Stimulated activated naive CD8-positive, alpha-beta T cell treated with anti-CD3 and anti-CD28 coated beads, Interleukin-15, amount 100 ng/mL, for 72 hours (primary cell): ENCODE measurements at places on chromosomes 7 and 10.

DNA sequence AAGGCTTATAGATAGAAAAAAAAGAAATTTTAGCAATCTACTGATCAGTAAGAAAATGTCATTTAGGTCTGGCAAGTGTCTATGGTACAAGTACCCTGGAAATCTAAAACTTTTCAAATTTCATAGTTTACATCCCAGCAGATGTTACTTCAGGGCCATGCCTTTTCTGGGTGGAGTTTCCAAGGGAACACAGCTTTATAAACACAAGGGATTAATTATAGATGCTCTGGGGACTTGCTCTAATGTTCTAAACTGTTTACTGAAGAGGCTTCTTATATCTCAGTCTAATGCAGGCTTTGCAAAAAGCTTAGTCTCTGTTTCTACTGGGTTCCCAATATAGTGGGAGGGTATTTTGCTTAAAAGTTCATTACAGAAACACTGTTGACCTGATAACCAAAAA, 3.1 kb downstream of the CD36 start:
- no peak for DNase-seq

DNA sequence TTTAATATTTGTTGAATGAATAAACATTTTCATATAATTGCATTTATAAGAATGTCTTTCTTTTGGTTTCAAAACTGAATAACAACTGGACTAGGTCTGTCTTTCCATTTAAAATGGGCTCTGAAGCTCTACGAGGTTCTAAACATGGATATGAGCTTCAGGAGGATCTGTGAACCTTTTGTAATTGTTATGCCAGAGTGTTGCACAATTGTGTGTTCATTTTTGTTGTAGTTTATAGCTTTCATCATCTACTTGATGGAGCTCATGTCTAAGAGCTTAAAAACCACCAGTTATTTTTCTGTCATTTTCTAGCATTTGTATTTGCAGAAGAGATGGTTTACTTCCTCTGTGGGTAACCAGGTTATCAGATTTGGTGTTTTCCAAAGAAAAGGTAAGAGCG, 265.7 kb upstream of the NPY start:
- DNase-seq: no peak

DNA sequence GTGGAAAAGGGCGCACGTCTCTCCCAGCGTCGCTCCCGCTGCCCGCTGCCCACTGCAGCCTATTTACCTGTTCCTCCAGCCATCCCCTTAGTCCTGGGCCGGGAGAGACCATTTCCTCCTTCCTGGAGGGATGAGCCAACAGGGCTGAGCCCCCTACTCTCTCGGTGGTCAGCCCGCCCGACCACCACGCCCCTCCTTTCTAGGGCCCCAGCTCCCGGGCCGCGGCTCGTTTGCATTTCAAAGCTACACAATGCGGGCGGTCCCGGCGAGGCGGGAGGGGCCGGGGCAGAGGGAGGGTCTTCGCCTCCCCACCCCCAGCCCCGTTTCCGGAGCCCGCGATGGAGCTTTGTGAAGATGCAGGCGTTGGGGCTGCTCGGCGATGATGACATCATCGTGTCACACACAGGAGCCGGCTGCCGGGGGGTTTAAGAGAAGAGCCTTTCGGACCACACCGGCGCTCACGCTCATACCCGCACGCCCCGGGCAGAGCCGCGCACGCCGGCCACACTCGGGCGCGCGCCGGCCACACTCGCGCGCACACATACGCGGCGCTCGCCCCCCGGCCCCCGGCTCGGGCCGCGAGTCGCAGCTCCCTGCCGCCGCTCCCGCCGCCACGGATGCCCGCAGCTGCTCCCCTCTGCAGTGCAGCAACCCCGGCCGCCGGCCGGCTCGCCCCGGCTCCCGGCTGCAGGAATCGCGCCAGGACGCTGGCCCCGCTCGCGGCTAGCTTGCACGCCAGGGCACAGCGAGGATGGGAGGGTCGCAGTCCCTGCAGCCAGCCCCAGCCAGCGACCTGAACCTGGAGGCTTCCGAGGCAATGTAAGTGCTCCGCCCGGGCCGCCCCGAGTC, 107.7 kb upstream of the BTBD16 start:
- peak; percentile 15 for DNase-seq

DNA sequence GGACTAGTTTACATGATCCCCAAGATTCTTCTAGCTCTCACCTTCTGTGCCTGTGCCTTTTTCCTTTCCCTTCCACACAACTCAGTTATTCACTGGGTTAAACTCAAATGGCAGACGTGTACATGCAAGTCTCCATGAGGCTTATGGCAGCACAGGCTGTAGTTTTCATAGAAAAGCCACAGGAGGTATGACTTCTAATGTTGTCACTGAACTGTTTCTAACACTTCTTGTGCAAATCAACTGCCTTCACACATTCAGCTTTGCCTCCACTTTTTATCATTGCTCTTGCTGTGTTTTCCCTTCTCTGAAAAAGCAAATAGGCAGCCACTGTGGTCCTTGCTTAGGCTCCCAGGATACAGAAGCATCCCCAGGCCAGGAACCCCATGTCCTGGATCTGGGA, 5.3 kb upstream of the GIMAP5 start:
- DNase-seq: peak; percentile 38

- no peak for DNase-seq
Observed at GRCh38 chr10:74394416-74394969, 243.5 kb downstream of the ADK start.

DNA sequence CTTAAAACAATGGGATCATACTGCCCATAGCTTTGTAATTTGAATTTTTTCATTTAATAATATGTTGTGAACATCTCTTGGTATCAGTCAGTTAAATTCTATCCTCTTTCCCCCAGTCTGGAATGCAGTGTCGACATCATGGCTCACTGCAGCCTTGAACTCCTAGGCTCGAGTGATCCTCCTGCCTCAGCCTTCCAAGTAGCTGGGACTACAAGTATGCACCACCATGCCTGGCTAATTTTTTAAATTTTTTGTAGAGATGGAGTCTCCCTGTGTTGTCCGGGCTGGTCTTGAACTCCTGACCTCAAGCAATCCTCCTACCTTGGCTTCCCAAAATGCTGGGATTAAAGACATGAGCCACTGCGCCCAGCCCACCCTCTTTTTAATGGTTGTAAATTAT, 34.6 kb downstream of the MPLKIP start:
- DNase-seq: no peak

DNA sequence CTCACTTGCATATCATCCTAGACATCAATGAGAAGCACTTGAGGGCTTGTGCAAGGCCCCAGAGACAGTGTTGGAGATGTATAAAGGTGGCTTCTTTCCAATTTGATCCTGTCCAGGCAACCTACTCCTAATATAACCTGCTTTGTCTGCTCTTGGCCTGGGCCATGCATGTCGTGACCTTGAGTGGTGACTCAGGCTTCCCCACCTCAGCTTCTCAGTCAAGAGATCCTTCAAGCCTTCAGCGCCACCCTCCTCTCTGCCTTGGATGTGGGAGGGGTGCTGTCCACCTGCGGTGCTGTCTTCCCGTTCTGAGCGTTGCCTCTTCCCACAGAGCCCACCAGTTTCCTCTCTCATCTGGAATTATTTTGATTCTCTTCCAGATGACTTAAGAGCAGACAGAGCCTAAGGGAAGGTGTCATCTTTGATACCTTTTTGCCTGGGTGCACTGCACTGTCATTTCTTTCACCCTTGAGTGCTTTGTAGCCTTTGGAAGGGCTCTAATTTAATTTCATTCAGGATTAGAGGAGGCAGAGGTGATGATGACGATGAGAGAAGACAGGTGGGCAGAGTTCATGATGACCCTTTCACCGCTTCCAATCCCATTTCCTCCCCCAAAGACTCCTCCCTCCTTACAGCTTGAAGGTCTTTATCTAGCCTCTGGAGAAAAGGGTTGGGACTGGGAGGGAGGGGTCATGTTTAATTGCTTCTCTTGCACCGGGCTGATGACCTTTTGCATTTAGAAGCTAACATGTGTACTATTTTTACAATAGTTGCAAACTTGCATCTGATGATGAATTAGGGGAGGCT, 6.9 kb downstream of the LSMEM1 start:
- no peak for DNase-seq

- no peak for DNase-seq
Observed at GRCh38 chr10:131269776-131270460, 41.6 kb downstream of the TCERG1L start.

DNA sequence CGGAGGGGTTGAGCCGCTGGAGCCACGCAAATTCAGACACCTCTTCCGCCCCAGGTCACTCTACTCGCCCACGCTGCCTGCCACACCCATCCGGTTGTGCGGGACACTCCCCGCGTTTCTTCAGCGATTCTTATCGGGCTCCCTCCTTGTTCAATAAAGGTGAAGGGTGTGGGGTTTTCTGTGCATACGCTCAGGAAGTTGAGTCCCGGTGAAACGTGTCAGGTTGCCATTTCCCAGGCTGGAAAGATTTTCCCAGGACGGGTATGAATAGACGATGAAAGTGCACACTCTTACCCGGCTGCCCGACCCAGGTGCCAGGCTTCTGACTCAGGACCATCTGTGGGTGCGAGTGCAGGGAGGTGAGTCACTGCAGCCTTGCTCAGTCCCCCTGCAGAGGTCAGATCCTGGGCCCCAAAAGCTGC, 22.0 kb downstream of the KLF6 start:
- DNase-seq: no peak

GRCh38 chr7:2929321-2930201, 85.5 kb upstream of the GNA12 start:
- DNase-seq: no peak

DNA sequence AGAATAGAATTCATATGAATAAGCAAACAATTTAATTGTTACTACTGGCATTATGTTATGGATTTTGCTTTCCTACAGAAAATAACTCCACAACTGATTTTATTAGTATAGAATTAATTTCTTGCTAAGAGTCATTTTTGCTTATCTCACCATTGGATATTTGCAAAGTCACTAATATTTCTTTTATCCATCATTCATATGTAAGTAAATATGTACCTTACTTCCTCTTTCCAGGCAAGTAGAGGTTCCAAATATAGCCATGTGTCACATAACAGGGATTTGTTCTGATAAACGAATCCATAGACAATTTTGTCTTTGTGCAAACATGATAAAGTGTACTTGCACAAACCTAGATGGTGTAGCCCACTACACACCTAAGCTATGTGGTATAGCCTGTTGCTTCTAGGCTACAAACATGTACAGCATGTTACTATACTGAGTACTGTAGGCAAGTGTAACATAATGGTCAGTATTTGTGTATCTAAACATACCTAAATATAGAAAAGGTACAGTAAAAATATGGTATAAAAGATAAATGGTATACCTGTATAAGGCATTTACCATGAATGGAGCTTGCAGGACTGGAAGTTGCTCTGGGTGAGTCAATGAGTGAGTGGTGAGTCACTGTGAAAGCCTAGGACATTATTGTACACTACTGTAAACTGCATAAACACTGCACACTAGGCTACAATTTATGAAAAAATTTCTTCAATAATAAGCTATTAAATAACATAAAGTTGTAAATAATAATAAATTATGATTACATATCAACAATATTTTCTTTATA, 18.3 kb downstream of the KLLN start:
- no peak for DNase-seq

GRCh38 chr7:2030475-2031450, 202.0 kb downstream of the MAD1L1 start:
- no peak for DNase-seq

- DNase-seq: no peak
Observed at GRCh38 chr7:121302214-121302745, 26.5 kb upstream of the WNT16 start.

- no peak for DNase-seq
Observed at GRCh38 chr7:33578166-33578565, 327.2 kb upstream of the BMPER start.

DNA sequence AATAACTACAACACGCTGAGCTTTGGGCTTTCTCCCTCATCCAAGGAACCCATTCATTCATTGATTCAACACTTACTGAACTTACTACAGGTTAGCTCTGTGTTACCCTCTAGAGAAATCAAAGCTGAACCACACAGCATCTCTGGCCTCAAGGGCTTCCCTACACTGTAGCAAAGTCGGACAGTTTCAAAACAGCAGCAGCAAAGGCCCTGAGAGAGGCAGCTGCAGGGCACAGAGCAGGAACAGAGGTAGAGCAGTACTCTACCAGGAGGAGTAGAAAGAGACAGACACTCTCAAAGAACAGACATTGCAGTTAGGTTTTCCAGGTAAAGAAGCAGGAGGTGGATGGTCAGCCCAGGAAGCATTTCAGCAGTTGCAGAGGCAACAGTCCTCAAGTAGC, 16.1 kb downstream of the DOCK4 start:
- DNase-seq: no peak

- DNase-seq: peak; percentile 23
Observed at GRCh38 chr7:126803060-126803665, 449.6 kb downstream of the GRM8 start.

GRCh38 chr10:87613751-87614150, 45.9 kb upstream of the PAPSS2 start:
- DNase-seq: no peak

DNA sequence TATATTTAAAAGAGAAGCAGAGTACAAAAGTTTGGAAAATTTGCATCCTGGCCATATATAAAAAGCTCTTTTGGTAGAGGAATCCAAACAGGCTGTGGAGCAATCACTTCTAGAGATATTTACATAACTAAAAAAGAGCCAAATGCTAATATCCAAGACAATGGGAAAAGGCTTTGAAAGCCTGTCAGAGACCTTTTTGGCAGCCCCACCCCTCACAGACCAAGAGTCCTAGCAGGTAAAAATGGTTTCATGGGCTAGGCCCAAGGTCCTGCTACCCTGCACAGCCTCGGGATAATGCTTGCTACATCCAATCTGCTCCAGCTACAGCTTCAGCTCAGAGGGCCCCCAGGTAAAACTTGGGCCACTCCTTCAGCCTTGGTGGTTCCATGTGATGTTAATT, 430.2 kb upstream of the KCND2 start:
- DNase-seq: no peak

DNA sequence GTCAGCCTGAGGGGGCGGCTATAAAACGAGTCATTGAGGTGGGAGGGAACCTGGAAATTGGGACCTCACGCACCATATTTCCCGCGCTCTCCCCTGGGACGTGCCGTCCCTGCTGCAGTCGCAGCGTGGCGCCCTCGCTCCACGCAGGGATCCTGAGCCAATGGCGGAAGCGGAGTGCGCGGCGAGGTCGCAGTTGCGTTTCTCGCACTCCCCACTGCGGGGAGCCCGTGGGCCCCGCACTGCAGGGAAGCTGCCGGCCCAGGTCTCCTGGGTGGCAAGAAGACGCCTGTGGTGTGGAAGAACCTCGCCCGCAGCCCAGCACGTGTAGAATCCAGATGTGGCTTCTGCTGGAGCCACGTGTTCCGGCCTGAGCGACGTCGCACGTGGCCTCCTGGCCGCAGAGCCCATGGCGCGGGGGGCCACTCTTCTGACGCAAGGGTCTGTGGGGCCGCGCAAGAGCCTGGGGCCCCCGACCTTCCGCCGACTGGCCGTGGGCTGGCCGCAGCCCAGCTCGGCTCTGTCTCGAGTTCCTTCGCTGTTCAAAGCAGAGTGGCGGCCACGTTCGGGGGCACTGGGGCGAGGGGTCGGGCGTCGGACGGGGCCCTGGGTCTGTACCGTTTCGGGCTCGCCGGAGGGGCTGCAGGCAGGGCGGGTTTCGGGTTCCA, 26.4 kb downstream of the HIF1AN start:
- peak; percentile 81 for DNase-seq

GRCh38 chr10:120599200-120599724, 142.2 kb downstream of the PLPP4 start:
- no peak for DNase-seq

- DNase-seq: no peak
Observed at GRCh38 chr7:1979591-1980560, 252.9 kb downstream of the MAD1L1 start.
